ENCODE measurements at places on chromosomes 6 and 20.
A peak's percentile ranks its signal among the peaks of the same experiment; 100 is the strongest.

GRCh38 chr20:40491009-40491590, 197.9 kb downstream of the MAFB start:
- DNase-seq: no peak

DNA sequence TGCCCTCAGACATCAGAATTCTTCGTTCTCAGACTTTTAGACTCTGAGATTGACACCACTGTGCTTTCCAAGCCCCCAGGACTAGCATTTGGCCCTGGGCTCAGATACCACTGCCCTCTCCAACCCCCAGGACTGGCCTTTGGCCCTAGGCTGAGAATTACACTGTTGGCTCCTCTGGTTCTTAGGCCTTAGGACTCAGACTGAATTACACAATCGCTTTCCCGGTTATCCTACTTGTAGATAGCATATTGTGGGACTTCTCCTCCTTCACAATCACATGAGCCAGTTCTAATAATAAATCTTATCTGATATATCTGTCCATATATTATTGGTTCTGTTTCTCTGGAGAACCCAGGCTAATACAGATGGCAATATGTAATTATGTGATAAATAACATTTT, 1725.5 kb downstream of the GRIK2 start:
- no peak for DNase-seq

DNA sequence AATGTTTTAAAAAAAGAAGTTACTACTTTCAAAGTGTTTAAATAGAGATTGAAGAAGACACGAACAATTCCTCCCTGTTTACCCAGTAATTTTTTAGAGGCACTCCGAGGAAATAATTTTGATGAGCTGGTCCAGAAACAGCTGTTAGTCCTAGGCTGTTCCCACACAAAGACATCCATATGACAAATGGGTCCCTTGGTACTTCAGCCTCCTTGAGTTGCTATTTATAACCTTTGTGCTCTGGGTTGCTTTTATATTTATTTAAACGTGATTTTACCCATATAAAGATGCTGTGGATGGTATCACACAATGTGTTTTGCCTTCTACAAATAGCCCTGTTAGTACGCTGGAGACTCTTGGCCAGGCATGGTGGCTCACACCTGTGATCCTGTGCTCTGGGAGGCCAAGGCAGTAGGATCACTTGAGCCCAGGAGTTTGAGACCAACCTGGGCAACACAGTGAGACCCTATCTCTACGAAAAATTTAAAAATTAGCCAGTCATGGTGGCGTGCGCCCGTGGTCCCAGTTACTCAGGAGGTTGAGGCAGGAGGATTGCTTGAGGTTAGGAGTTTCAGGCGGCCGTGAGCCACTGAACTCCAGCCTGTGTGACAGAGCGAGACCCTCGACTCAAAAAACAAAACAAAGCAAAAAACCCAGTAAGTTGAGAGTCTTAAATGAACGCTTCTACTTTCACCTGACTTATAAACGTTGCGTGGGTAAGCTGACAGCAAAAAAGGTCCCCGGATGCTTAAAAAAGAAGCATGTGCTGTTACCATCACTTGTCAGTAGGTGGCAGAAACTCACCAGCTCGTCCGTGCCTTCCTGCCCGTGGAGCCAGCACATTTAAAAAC, 56.9 kb upstream of the ARMH2 start:
- DNase-seq: peak; percentile 45

GRCh38 chr6:136723780-136724179, 68.5 kb downstream of the MAP3K5 start:
- DNase-seq: peak; percentile 17

GRCh38 chr6:135530113-135530512, 32.6 kb upstream of the AHI1 start:
- DNase-seq: no peak

DNA sequence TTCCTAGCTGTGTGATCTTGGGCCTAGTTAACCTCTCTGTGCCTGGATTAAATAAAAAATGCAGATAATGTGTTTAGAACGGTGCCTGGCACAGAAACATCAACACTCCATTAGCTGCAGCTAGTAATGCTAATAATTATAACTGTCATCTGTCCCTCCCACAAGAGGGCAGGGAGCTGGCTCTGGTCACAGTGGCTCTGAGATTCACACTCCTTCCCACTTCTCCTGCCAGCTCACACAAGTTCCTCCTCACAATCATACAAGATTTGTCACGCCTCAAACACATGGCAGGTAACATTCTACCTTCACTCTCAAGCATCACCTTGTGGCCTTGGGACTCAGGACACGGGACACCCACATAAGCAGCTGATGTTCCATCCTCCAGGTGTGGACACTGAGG, 2.4 kb downstream of the ADA start:
- DNase-seq: no peak

DNA sequence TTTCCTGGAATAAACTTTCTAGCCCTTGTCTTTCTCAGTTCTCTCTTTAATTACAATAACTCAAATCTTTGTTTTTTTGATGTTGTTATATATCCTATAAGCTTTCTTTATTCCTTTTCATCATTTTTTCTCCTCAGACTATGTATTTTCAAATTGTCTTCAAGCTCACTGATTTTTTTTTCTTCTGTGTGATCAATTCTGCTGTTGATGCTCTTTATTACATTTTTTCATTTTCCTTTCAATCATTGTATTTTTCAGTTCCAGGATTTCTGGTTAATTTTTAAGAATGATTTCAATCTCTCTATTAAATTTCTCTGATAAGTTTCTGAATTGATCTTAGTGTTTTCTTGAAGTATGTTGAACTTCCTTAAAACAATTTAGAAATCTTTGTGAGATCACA, 209.7 kb downstream of the TBC1D32 start:
- DNase-seq: no peak

DNA sequence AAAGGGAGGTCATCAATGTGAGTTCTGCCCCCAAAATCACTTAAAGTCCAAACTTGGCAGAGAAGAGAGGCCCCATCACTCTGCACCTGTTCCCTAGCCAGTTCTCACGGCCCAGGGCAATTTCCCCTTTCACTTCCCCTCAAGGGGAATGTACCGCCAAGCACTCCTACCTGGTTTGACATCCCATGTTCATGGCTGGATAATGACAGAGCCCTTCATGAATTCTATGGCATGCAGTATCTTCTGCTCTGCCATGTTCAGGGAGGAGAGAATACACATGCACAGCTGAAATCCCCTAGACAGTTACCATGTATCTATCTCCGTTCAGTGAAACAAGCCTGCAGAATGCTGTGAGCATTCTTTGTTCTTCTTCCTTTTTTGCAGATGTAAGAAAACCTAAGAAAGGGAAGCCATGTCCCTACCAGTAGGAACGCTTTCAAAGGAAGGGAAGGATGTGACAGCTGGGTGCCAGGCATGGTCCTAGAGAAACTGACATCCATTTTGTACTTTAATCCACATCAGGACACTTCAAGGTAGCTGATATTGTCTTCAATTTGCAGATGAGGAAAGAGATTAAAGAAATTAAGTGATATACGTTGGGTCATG, 79.8 kb upstream of the ARID1B start:
- no peak for DNase-seq

DNA sequence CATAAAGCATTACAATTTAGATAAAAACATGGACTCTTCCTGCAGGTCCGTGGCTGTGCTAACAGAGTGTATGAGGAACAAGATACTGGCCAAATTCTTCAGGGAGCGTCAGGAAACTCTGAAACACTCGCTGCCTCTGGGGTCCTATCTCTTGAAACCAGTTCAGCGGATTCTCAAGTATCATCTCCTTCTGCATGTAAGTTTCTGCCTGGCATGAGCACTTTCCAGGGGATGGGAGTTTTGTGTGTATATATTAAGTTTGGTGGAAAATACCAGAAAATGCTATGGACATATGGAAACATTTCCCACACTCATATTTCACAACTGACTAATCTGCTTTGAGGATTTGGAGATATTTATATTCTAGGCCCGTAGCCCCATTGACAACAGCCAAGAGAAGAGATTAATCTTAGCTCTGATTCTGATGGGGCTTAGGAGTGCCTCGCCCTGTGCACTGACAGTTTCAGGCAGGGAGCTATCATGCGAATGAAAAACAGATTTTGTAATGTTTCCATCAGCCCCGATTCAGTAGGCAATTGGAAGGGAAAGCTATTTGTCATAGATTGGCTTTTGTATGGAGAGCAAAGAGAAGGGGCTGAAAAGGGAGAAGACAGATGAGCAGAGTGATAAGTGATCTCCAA, 64.7 kb upstream of the MTHFD1L start:
- no peak for DNase-seq

- peak; percentile 14 for DNase-seq
Observed at GRCh38 chr6:17349427-17349826, 44.0 kb upstream of the CAP2 start.

DNA sequence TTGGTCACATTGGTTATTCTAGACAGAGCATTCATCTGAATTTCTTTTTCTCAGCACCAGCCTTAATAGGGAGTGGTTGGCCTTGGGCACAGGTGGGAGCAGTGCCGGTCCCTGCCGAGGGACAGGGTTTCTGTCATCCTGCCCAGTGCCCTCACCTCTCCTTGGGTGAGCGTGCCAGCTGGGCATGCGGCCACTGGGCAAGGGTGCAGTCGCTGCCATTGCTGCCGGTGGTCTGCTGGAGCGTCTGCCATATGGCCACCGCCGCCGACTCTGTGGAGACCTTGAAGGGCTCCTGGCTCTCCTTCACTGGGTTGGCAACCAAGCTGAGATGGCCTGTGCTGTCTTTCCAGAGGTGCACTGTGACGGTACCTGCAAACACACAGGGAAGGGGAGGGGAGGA, 16.4 kb upstream of the UQCC2 start:
- DNase-seq: no peak

DNA sequence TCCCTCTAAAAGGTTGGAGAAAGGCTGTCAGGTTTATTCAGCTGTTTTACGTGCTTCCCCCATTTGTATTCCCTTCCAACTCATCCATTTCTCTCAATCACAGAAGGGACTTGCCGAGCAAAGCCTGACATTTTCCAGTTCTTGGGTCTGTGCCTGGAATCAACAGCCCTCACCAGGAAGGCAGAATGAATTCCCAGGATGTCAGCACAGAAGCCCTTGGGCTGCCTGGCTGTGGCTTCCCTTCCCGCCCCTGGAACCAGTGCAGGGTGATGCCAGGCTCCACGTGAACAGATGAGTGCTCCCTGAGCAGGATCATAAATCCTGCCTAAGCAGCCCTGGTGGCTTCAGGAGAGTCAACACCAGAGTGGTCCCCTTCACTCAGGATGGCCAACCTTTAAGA, 86.1 kb upstream of the CD83 start:
- no peak for DNase-seq

GRCh38 chr6:435441-436307, 44.1 kb downstream of the IRF4 start:
- peak; percentile 2 for DNase-seq
